Naive thymus-derived CD8-positive, alpha-beta T cell (primary cell): ENCODE measurements at places on chromosomes 1 and 21.
A peak's percentile ranks its signal among the peaks of the same experiment; 100 is the strongest.

GRCh38 chr1:202684716-202685115 is 25.5 kb downstream of the SYT2 start:
- no peak for DNase-seq

DNA sequence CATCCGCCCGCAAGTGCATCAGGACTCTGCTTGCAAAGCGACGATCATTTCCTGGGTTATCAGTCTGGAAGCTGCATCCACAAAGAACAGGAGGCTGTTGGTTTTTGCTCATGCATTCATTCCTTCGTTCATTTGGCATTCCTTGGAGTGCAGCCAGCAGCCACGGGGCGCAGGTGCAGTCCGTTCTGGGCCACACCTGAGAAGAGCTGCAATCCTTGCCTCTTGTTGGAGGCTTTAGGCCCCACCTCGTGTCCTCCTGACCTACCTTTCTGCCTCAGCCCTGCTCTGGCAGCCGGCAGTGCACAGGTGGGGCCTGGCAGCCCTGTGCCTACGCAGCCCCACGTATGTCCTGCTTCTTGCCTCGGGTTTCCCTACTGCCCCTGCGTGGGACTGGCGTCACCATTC is 19.6 kb upstream of the C2CD2 start:
- no peak for DNase-seq

- DNase-seq, result no peak
Observed at GRCh38 chr1:28236656-28237322, 865 bp downstream of the ATP5IF1 start.

DNA sequence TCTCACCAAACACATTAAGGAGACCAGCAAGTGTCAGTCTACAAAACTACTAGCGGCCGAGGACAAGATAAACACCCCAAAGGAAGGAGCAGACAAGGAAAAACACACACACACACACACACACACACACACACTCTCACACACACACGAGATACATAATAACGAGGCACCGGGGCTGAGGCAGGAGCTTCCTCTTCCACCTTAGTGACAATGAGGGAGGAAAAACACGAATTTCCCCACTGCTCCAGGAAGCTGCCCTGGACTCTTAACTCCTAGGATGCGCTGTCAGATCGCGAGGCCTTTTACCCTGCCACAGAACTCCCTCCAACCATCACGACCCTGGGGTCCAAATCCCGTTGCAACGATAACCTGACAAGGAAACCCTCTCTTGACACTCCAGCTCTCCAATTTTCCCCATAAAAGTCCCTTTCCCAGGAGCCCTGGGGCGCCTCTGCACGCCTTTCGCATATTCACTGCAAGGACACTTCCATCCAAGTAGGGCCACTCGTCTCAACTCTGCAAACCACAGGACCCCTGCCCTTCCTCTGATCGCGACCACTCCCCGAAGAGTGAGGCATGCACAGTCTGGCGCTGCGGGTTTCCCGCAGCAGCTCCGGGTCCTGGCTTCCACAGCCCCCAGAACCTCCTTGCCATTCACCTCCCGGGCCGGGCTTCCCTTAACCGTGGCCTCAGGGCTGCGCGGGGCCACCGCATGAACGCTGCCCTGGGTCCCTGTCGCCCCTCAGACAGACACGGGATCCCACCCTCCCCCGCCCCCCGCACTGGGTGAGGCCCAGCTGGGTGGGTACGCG is 581 bp downstream of the ETV3 start:
- peak; percentile 28 for DNase-seq

GRCh38 chr1:205947024-205947423 is 3.8 kb upstream of the SLC26A9 start:
- DNase-seq, result no peak

- DNase-seq, result no peak
Observed at GRCh38 chr1:220353229-220354012, 81.2 kb upstream of the RAB3GAP2 start.

DNA sequence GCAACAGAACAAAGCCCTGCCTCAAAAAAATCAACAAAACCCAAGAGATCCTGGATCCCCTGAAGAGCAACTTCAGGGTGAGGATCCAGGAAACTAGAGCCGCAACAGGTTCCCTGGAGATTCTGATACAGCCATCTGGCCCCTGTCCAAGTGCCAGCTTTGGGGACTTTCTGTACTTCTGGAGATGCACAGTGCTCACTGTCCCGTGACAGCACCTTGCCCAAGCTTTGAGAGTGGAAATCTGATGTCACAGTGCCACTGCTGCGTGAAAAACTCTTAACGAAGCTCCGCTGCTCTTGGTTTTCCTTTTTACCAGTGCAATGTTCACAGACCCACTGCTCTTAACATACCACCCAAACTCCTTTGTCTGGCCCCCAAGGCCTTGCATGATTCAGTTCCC is 26.3 kb downstream of the STK40 start:
- no peak for DNase-seq

GRCh38 chr1:91066538-91066937 is 44.7 kb upstream of the ZNF644 start:
- no peak for DNase-seq

DNA sequence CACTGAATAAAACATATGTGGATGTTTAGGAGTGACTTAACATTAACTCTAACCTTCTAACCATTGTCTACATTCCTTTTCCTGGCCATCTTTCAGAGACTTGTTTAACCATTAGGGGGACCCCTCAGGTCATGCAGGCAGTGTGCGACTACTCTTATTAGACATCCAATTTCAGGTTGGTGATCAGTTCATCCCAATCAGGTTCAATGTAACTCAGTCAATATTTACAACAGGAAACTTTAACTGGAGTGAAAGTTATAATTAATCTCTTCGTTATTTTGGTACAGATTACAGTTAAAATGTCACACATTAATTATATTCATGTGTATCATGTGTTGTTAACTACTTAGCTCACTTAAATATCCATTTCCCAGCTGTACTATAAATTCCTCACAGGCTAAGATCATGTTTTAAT is 68.8 kb upstream of the RGS1 start:
- no peak for DNase-seq

- DNase-seq, result no peak
Observed at GRCh38 chr21:41210426-41211059, 42.6 kb downstream of the BACE2 start.

DNA sequence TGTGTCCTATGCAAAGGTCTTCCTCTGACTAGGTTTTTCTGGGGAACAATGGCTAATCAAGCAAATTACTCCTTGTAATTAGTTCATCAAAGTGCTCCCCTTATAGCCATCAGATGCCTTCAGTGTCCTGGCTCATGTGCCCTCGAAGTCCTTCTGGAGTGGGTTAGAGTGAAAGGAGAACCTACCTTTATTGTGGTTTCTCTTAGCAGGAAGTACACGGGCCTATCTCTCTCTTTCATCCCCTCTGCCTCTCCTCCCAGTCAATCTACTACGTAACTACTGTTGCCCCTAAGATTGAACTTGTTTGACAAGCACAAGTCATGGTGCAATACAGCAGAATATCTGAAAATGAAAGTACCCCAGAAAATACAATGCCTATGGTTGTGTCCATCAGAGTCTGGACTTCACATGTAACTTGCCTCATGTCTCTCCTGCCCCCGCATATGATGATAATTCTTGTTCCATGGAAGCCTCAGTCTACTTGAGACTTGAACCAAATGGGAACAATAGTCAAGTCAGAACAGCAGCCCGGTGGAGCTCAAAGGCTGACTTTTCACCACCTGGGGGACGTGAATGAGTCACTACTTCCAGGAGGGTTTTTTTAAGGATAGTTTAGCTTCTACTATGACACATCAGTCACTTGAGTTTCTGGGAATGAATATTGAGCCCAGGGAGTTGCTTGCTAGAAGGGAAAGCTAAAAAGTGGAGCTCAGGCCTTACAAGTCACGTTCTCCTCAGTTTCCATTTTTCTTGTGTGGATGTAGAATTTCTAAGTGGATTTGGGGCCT is 243.6 kb downstream of the TNR start:
- DNase-seq, result no peak

GRCh38 chr1:24391882-24392603 is 21.5 kb downstream of the STPG1 start:
- DNase-seq, result peak; percentile 47

DNA sequence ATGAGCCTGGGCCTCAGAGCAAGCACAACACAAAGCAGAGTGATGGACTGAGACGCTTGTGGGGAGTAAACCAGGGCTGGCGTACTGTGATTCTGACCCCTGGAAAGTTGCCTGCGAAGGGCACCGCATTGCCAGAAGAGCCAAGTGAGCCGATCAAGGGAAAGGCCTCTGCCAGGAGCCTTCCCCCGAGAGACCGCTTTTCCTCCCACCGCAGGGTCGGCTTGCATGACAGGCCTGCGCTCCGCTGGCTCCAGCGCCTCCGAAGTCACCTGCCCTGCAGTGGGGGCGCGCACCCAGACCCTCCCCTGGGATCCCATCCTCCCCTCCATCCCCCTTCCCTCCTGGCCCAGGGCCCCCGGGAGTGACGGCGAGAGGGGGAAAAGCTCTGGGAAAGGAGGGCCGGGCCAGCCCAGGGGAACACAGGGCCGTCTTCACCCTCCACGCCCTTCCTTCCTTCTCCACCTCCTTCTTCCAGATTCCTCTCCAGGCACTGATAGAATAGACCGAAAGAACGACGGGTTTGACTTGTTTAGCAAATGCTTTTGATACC is 165.0 kb downstream of the TRIM33 start:
- no peak for DNase-seq

- DNase-seq, result no peak
Observed at GRCh38 chr1:94606471-94606870, 64.9 kb upstream of the F3 start.

DNA sequence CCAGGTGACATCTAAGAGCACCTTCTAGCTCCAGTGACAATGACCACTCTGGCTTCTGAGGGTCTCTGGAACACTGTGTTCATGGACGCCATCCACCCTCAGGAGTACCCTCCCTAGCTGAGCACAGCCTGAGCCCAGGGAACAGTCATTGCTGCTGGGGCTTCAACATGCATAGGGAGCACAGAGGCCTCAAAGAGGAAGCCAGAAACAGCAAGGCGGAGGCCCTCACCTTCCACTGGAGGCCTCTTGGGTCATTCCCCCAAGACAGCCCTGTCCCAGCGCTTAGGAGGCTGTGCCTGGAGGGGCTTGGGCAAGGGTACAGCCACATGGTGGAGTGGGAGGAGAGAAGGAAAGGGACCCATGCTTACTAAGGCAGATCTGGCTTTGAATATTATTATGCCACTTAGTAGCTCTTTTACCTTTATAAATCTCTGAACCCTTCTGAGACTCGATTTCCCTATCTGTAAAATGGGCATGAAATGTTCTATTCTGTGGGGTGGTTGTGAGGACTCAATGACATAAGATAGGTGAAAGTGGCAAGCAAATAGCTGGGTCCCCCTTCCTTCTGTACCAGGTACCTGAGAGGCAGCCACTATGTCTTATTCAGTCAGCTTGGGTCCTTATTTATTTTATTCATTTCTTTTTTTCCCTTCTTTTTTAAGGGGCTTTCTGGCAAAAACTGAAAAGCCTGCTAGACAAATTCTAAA is 32.8 kb downstream of the PTAFR start:
- no peak for DNase-seq

DNA sequence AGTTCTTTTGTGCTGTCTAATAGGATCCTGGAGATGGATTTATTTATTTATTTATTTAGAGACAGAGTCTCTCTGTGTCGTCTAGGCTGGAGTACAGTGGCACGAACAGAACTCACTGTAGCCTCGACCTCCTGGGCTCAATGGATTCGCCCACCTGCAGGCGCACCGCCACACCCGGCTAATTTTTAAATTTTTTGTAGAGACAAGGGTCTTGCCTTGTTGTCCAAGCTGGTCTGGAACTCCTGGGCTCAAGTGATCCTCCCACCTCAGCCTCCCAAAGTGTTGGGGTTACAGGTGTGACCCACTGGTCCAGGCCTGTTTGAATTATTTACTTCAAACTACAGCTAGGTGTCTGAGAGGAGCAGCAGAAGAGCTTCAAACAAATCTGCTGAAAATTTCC is 9.6 kb upstream of the SPEN start:
- DNase-seq, result no peak

- DNase-seq, result no peak
Observed at GRCh38 chr1:10188133-10188650, 22.2 kb upstream of the KIF1B start.

- DNase-seq, result no peak
Observed at GRCh38 chr21:39048574-39048973, 134.7 kb downstream of the PSMG1 start.

DNA sequence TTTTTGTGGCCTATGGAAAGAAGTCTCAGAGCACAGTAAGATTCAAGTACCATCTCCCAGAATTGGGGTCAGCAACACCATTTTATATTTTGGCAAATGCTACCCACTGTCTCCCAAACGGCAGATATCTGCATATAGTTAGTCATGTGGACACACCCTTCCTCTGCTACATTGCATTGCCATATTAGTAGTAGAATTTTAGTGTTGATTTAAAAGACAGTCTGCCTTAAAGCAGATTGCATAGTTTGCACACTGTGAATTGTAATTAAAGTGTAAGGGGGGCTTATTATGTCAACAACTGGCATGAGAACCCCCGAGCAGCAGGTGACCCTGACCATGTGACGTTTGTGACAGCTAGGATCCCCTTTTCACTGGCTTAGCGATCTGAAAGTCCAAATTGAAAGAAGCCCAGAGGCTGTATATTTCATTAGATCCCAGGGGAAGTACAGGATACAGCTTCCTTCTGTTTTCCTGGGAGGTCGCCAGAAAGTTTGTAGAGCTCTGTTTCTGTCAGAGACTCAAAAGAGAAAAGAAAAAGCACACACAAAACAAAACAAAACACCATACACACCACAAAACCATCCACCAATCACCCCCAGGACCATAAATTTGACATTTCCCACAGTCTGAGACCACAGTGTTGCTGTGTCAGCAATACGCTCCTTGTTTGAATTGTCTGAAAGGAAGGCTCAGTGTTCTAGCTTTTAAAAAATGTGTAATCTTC is 172.4 kb downstream of the NFIA start:
- no peak for DNase-seq

DNA sequence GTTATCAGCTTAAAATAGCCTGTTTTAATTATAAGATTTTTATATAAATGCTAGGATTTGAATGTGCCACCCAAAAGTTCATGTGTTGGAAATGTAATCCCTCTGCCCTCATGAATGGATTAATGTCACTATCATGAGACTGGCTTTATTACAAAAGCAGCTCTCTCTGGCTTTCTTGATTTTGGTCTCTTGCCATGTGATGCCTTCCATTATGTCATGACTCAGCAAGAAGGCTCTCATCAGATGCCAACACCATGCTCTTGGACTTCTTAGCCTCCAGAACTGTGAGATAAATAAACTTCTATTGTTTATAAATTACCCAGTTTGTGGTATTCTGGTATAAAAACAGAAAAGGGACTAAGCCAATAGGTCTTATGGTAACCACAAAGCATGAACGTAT is 6.9 kb upstream of the PRSS38 start:
- DNase-seq, result no peak

DNA sequence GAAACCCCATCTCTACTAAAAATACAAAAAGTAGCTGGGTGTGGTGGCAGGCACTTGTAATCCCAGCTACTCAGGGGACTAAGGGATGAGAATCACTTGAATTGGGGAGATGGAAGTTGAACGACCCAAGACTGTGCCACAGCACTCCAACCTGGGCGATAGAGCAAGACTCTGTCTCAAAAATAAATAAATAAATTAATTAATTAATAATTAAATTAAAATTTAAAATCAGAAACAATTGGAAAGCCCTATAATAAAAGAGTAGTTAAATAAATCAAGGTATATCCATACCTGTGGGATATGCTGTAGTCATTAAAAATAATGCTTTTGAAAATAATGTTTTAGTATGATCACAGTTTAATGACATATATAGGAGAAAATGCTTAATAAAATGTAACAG is 15.6 kb upstream of the DDAH1 start:
- DNase-seq, result no peak

- DNase-seq, result no peak
Observed at GRCh38 chr1:233019778-233020325, 69.4 kb downstream of the NTPCR start.
